ENCODE measurements at places on chromosomes 16 and 17. TPM values are rescaled to one million over a fixed set of nuclear protein-coding genes. Genes with fewer than 3 reads are reported as not detected.

The RNF222 gene
- not detected for polyA plus RNA-seq

DNA sequence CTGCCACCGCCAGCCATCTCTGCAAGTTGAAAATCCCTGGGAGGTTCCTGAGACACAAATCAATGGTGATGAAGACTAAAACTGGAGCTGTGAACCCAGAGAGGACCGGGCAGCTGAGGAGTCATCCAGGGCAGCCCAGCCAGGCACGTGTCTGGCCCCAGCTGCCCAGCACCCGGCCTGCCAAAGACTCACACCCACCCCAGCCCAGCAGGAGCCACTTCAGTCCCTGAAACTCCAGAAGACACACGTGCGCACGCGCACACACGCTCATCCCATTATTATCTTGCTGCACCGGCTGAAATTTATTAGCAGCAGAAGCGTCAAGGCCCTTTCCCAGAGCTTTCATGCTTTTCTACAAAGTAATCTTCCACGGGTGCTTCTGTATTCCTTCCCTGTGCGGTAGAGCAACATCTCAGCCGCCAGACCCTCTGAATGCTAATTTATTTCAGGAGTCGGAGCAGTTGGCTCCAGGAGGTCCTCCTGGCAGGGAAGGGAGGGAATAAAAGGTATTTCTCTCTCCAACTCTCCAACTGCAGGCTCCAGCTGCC lies 59.8 kb upstream of the RBFOX3 start:
- DNase-seq: no peak

The ATP2A1 gene
- 2.9 TPM for polyA plus RNA-seq

The NUP85 gene
- 62.6 TPM for polyA plus RNA-seq

DNA sequence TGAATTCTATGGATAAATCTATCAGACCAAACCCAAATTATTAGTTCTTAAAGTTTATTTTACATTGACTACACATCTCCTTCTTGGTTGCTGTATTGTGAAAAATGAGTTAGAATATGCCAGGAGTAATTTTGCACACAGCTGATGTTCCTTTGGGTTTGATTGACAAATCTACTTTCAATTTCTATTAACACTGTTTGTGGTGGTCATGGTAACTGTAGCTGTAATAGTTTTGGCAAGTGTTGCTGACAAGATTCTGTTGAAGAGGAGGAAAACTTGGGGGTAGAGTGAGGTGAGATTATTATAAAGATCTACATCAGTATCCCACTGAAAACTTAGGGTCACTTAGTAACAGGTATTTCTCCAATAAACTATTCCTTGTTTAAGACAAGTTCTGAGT lies 30.3 kb downstream of the MRTFB start:
- no peak for DNase-seq

- no peak for DNase-seq
These were observed 881 bp downstream of the MLLT6 start for GRCh38 chr17:38705803-38706504.

DNA sequence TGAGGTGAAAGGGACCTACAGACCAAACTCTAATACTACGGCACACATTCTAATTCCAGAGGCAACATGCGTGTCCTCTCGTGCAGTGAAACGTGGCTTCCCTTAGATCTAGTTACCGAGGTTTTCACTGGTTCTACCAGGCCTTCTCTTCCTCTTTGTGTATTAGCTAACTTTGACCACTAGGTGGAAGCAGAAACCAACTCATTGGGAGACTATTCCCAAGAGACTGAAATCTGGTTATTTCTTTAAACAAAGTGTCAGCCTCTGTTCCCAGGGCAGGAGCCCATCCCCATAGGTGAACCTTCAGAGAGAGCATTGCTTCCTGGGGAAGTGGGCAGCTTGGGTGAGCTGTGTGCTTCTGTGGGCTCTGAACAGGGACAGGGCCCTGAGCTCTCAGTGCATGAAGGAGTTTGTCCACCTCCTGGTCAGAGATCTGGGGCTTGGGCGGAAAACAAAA lies 19.7 kb upstream of the RCVRN start:
- DNase-seq: peak; percentile 82

DNA sequence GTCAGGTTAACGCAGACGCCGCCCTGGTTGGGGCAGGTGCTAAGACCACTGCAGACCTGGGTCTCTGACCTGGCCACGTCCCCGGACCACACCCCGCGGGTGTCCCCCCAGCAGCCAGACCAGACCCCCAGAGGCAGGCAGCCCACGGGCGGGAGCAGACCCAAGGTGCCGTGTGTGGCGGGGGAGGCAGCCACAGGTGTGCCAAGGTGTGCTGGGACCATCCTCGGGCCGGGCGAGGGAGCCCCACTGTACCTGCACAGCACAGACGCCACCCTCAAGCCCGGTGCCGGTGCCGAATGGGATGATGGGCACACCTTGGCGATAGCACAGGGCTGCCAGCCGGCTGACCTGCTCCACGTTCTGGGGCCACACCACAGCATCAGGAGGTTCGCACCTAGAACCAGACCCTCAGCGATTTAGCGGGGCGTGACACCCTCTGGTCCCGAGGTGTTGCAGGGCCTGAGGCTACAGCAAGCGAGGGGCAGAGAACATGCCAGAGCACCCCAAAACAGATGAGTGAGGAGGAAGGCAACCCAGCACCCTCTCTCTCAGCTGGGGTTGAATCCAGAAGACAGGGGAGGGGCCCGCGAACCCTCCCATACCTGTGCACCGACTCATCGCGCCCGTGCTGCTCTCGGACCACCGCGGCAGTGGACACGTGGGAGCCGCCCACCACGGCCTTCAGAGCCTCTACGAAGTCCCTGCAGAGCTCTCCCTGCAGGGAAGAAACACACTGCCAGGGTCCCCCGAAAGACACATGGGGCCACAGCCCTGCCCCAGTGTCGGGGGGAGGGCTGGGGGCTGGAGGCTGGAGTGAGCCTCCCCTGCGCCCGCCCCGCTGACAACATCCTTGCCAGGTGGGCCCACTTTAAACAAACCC lies 1.4 kb downstream of the LDHD start:
- no peak for DNase-seq

DNA sequence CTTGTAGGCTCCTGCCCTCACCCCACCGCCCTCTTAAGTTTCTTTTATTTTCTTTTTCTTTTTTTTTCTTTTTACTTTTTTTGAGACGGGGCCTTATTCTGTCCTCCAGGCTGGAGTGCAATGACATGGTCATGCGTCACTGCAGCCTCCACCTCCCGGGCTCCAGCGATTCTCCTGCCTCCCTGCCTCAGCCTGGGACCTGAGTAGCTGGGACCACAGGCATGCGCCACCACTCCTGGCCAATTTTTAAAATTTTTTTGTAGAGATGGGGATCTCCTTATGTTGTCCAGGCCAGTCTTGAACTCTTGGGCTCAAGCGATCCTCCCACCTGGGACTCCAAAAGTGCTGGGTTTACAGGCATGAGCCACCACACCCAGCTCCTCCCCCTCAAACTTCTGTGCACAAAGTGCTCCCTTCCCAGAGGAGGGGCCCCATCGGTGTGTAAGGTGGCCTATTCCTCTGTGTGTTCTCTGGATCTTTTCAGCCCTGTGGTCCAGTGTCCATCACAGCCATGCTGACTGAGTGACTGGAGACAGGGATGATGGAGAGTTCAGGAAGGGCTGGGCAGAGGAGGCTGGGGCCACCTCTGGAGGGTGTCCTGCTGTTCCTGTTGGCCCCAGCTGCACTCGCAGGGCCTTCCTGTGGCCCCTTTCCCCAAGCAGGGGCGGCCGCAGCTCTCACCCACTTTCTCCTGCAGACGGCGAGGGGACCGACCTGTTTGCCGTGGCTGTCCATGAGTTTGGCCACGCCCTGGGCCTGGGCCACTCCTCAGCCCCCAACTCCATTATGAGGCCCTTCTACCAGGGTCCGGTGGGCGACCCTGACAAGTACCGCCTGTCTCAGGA lies 8.9 kb upstream of the IL32 start:
- no peak for DNase-seq

The GRAP gene
- 5.7 TPM for polyA plus RNA-seq

DNA sequence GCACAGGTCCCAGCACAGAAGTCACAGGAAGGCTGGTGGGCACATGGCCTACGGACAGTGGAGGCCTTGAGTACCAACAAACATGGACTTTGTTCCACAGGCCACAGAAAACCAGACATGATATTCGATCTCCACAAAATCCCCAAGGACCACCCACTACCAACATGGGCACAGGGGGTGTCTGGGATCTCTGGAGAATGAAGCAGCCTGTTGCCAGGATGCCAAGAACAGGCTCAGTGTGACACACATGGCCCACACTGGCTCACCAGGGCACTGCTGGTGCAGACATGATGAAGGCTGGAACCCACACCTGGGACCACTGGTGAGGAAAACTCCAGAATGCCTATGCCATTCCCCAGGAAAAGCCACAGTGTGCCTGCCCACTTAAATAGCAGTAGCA lies 120.2 kb downstream of the C16orf78 start:
- no peak for DNase-seq

GRCh38 chr16:76607317-76607716 lies 330.1 kb downstream of the CNTNAP4 start:
- no peak for DNase-seq

Data from right renal cortex interstitium (tissue), 3 donors.